ENCODE measurements at places on chromosomes 16 and 17. TPM values are rescaled to one million over a fixed set of nuclear protein-coding genes. Genes with fewer than 3 reads are reported as not detected.

Gene KDM6B
- 30.2 TPM for polyA plus RNA-seq

Gene PRSS33
- polyA plus RNA-seq: not detected

Gene RGS9
- 2.1 TPM for polyA plus RNA-seq

Gene ENO3
- 7.2 TPM for polyA plus RNA-seq

Gene CD7
- polyA plus RNA-seq: 10.7 TPM

Gene CTRB2
- 0.65 TPM for polyA plus RNA-seq

Gene FAM117A
- 9.6 TPM for polyA plus RNA-seq

Gene NDUFB10
- 187 TPM for polyA plus RNA-seq

Gene NPIPB6
- polyA plus RNA-seq: 0.14 TPM

Gene KRT20
- 0.24 TPM for polyA plus RNA-seq

All from lung (tissue), 17 donors.